Retina (tissue), 1 donor: ENCODE measurements at places on chromosomes 7 and 10.
A peak's percentile ranks its signal among the peaks of the same experiment; 100 is the strongest.

DNA sequence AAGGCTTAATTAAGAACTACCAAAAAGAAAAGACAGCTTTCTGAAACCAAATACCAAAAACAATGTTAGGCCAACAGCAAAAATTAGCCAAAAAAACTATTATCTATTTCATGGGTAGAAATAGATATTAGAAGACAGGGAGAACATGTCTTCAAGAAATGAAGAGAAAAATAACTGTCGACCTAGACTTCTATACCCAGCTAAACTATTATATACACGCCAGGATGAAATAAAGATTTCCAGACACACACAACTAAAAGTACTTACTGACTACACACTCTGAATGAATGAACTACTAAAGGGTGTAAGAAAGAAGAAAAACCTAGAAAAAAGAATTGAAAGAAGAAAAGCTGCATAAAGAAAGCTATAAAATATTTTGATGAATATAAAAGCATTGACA, 11.5 kb upstream of the CDHR3 start:
- no peak for DNase-seq

GRCh38 chr7:93981480-93981874, 22.7 kb downstream of the BET1 start:
- no peak for DNase-seq

DNA sequence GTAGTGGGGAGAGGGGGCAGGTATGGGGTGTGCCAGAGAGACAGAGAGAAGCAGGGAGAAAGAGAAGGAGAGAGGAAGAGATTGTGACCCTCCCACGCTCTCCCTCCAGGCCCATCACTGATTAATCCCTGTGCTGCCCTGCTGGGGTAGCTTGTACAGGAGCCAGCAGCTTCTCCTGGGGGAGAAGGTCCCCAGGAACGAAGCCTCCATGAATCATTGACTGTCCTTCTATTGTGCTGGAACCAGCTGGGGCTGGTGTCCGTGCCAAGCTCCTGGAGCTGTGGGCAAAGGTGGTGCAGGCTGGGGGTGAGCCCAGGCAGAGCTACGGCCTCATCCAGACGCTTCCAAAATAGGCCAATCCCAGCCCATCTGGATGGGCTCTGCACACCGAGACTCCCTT, 20.9 kb downstream of the AQP1 start:
- DNase-seq = no peak

DNA sequence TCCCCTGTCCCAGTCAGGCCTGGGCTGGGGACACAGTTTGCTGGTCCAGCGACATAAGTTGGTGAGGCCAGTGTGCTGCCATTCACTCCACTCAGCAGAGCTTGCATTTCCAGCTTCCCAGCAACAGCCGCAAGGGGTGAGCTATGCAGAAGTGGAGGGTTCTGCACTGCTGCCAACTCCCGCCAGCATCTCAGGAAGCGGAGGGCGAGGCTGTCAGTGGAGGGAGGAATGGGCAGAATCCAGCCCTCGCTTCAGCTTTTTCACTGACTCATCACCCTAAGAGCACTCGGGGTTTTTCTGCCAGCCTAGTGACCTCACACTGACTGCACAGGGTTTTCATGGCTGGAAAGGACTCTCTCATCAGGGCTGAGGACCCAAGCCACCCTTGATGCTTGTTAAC, 625.1 kb upstream of the MKI67 start:
- DNase-seq = no peak

GRCh38 chr7:128410451-128410753, 620 bp upstream of the IMPDH1 start:
- no peak for DNase-seq

- DNase-seq = no peak
Observed at GRCh38 chr10:60003651-60004523, 97.5 kb upstream of the CCDC6 start.

GRCh38 chr7:105840981-105841749, 35.2 kb downstream of the ATXN7L1 start:
- no peak for DNase-seq

DNA sequence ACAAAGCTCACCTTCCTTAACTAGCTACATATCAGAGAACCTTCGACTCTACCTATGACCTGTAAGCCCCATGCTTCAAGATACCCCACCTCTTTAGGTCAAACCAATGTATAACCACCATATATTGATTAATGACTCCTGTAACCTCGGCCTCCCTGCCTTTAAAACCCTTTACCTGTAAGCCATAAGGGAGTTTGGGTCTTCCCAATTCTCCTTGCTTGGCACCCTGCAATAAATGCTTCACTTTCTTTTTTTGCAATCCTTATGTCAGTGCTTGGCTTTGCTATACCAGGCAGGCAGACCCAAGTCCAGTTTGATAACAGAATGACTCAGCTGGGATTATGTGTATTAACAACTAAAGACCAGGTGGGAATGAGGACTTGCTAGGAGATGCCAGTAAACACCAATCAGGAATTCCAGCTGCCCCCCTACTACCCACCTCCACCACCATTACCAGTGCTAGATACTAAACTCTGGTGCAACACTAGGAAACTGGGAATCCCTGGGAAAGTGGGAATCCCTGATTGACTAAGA, 22.0 kb upstream of the SLC35G1 start:
- DNase-seq = no peak

DNA sequence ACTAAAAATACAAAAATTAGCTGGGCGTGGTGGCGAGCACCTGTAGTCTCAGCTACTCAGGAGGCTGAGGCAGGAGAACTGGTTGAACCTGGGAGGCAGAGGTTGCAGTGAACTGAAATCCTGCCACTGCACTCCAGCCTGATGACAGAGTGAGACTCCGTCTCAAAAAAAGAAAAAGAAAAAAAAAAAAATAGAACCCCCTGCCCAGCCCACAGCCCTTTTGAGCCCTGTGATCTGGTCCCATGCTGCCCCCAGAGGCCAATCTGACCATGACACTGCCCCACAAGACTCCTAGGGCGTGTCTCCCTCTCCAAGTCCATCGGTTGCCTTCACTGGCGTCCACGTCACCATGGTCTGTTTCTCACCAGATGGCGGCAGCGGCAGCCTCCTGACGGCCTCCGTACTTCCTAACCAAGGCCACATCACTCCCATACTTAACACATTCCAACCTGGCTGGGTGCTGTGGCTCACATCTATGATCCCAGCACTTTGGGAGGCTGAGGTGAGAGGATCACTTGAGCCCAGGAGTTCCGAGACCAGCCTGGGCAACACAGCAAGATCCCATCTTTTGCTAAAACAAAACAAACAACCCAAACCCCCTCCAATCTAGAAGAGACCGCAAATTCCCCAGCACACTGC, 18.0 kb downstream of the STX1A start:
- DNase-seq = peak; percentile 36

DNA sequence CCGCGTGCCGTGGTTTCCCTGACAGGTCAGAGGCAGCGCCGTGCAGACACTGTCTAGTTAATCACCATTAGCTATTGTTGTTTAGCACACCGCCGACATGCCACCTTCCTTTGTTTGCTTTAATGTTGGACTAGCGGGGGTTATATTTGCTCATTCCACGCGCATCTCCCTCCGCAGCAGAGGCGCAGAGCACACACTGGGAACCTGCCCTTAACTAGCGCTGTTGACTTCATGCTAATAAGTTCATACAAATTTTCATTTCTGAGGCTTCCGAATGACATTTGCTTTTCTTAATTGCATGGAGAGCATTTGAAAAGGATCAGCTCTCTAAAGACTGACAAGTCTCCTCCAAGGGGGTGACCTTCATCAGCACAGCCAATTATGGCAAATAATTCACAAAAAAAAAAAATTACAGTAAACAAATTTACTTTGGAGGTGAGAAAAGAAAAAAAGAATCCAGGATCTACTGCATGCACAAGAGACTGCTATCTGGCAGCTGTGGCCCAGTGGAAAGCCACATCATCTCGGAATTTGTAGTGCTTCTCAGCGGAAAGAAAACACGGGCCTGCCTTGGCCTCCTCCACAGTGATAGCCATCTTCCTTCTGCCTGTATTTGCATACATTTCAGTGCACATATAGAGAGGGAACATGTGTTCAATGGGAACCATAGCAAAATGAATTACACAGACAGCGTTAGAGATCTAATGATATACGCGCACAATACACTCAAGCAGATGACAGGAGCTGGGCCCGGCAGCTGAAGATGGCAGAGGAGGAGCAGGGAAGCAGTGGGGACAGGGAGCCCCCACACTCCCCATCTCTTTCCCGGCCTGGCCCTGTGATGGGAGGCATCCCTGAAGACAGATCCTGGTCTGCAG, 94.2 kb downstream of the EBF3 start:
- DNase-seq = no peak

- DNase-seq = no peak
Observed at GRCh38 chr7:16114633-16115032, 306.7 kb downstream of the CRPPA start.

DNA sequence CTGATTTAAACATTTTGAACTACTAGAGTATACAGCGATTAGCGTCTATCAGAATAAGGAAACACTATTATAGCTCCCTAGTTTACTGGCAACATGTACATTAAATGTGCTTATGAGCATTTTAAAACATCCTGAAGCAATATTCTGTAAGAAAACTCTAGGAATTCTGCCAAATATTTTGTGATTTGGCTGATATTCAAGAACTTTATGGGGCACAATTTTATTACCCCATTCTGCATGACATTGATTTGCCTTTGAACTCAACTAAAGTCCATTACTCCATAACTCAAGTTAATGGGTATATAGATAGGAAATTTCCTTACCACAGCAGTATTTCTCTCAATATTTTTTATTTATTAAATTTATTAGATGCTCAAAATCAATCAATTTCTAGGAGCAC, 369.9 kb upstream of the KCND2 start:
- no peak for DNase-seq

DNA sequence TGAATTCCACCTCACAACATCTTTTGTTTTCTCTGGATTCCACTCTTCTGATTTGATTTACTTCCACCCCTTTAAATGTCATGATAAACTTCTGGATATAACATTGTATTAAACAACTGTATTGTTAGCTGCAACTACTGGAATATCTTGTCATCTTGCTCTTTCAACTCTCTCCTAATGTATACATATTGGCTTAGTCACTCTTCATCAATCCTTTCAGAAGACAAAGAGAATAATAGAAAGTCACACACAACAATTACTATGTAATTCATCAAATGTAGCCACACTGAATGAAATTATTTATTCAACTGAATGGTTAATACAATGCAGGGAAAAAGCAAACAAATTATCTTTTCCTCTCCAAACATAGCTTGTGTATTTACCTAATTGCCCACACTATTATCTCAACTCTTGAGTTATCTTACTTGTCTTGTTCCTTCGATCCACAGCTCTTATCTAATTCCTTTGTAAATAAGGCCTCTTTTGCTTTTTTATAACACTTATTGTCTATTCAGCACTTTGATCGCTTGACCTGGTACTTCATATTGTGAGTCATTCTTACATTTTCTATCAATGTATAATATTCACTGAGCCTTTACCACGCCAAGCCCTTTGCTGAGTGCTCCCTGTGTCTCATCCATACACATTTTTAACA, 16.7 kb downstream of the SEMA3A start:
- DNase-seq = no peak

- DNase-seq = no peak
Observed at GRCh38 chr10:4067931-4068561, 283.0 kb upstream of the KLF6 start.

DNA sequence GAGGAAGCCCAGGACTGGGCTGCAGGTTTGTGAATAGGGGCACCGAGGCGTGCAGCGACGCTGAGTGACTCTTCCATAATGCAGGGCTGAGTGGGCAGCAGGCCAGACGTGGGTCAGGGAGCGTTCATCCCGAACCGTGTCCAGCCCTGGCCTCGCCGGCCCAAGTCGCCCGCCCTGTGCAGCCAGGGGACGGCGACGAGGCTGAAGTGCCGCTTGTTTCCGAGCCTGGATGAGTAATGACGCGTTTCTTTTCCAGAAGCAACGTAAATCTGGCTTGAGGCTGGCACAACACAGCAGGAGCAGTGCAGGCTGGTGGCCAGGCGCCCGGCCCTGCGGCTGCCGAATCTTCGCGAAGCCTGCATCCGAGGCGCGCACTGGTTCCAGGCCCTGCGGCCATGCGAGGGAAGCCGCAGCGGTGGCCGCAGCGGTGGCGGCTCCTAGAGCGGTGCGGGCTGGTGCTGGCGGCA, 74.0 kb upstream of the SEC61G start:
- peak; percentile 79 for DNase-seq

GRCh38 chr7:123748171-123748733, 551 bp downstream of the WASL start:
- DNase-seq = peak; percentile 69

GRCh38 chr10:130403153-130404075, 267.2 kb downstream of the GLRX3 start:
- DNase-seq = no peak

GRCh38 chr7:129804111-129804889, 148.5 kb downstream of the UBE2H start:
- no peak for DNase-seq

DNA sequence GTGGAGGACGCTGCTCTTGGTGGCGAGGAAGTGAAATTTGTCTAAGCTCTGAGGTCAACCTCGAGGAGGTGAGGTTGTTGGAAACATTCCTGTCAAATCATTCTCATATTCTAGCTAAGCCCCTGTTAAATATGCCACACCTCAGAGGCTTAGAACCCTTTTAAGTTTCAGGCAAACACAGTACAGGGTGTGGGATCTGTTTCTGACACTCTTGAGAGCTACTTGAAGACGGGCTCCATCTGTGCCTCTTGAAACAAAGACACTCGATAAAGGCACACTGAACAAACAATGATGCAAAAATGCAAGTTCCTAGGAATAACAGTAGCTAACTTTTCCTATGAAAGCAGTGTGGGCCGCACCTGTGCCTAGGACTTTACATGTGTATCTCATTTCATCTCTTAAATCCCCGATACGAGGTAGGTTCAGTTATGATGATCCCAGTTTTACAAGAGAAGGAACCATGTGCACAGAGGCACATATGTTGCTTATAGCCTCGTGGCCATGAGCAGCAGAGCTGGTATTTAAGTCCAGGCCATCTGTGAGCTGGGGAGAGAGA, 299.2 kb downstream of the CCDC3 start:
- no peak for DNase-seq

- DNase-seq = no peak
Observed at GRCh38 chr7:63045575-63045974, 953.1 kb upstream of the ZNF722 start.

DNA sequence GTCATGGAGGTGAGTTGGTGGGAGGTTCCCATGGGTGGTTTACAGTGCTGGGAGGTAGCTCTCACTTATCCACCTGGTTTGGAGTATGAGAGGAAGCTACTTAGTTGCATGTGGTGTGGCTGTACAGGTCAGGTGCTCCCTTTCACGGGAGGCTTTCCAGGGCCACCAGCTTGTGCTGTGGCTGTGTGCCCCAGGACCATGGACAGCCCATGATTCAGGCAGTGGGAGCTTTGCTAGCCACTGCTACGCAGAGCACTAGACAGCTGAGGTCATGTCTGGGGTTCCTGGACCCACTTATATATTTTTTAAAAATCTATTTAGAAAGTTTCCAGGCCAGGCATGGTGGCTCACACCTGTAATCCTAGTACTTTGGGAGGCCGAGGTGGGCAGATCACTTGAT, 42.5 kb upstream of the KCNMA1 start:
- DNase-seq = no peak
